ENCODE measurements at places on chromosomes 12 and 14.
A peak's percentile ranks its signal among the peaks of the same experiment; 100 is the strongest.

DNA sequence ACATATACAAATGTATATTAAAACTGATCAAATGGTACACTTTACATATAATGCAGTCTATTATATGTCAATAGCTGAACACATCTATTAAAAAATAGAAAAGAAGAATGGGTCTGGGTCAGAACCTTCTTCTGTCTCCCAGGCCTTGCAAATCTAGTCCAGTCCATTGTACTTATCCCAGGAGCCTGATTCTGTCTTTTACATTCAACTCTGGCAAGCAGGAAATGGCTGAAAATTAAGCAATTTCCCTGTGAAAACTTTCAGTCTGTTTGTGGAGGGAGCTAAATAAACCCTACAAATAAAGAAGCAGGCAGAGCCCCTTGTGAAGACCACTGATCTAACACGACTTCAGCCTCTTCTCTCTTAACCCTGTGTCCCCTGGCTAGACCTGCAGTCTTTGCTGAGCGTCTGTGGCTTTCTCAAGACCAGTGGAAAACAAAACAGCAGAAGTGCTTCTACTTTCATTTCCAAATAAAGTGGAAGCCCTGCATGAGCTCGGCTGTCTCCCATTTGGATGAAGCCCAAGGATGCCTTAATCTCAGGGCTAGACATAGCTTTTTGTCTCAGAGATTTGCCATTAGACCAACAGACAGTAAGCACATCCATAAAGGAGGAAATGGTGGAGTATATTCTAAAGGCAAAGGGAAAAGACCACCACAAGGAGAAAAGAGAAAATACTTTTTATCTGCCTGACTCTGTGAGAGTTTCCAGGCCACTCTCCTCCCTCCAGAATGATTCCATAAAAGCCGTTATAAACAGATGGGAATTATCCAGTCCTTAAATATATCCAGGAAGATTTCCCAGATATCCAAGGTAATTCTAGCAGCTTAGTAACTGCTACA, 48.2 kb downstream of the CRACR2A start:
- no peak for DNase-seq

DNA sequence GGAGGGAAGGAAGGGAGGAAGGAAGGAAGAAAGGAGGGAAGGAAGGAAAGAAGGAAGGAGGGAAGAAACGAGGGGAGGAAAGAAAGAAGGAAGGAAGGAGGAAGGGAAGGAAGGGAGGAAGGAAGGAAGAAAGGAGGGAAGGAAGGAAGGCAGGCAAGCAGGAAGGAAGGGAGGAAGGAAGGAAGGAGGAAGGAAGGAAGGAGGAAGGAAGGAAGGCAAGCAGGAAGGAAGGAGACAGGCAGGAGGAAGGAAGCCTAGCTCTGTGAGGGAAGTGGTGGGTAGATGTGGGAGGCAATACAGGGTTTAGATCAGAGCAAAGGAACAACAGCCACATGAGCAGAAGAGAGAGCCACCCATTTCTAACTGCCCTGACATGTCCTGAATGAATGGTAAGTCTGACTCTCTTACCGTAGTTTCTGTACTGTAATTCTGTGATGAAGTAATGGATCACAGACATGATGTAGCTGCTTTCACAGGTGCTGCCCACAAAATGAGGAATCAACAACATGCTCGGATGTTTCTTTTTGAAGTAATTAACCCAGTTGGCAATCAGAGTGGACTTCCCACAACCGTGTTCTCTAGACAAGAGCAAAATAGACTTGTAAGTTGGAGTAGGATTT, 24.4 kb upstream of the HSP90B1 start:
- DNase-seq: no peak

DNA sequence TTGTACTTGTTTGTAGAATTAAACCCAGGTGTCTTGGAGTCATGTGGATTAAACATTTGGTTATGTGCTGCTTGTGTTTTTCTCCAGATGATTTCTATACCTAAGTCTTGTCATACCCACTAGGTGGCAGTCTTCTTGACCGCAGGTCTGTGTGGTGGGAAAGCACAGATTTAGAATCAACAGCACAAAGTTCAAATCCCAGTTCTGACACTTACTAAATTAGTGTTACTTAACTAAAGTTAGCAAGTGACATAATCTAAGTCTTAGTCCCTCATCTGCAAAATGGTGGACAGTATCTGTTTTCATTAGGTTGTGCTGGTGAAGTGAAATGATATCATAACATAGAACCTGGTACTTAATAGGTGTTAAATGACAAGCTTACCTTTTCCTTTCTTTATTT, 151.0 kb upstream of the ARHGAP5 start:
- DNase-seq: peak; percentile 48

DNA sequence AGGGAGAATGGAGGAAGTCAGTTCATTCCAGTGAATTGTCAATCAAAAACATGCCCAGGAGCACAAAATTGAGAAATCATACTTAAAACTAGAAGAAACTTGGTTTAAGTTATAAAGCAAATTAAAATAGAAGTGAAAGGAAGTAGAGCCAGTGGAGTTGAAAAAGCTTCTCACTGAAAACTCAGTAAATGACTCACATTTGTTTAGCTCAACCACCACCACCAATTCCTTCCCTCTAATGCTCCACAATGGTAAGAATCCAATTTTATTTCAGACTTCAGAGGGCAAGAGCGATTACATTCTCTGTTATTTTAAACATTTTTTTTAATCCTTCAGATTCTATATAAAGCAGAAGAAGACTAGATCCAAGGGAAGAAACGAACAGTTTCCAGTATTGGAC, 19.4 kb downstream of the UTP20 start:
- no peak for DNase-seq

GRCh38 chr14:72523424-72524294, 370.2 kb downstream of the DPF3 start:
- DNase-seq: no peak

GRCh38 chr12:64431791-64432190, 20.1 kb upstream of the TBK1 start:
- DNase-seq: no peak

GRCh38 chr14:65287264-65288131, 125.0 kb upstream of the FUT8 start:
- no peak for DNase-seq

DNA sequence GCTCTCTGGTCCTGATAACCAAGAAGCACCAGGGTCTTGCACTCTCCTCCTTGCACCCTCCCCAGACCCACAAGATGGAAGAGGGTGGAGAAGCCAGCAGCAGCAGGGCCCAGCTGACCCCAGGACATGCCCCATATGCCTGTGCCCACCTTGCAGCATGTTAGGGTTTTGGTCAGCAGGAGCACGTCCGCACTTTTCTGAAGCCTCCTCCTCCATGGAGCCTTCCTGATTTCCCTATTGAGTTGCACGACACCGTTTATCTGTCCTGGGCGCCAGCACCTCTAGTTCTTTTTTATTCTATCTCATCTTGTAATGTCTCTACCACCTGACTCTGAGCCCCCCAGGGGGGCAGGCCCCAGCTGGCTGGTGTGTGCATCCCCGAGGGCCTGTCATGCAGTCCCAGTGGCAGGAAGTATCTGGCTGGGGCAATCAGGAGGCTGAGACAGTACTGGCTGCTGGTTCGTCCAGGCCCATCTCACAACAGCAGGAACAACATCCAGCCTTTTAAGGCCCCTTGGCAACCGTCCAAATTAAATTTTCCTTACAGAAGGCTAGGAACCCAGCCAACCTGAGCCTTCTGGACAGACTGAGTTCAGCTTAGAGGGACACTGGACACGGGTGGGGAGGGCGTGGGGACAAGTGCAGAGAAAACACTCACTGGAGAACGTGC, 39.6 kb downstream of the CCDC85C start:
- peak; percentile 60 for DNase-seq

DNA sequence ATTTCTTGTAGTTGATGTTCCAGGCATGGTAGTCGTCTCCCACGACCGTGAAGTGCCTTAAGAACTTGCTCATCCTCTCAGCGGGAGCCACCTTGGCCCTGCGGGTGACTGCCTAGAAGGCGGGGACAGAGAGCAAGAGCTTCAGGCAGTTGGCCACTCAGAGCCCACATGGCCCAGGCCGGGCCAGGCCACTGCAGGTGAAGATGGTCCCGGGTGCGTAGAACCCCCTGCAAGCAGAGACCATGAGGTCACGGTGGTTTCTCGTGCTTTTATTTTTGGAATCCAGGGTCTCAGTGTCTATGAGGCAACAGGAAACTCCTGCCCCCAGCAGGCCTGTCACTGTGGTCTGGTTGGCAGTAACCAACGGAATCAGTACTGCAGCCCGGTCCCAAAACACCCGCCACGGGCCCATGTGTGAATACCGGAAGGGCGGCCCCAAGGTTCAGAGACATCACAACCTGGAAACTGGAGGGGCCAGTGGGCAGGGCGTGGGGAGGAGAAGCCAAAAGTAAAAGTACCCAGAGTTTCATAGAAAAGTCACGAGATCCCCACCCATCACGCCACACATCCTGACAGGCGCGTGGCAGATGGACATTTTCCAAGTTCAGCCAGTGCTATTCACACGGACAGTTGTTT, 27.5 kb downstream of the HVCN1 start:
- DNase-seq: no peak

- no peak for DNase-seq
Observed at GRCh38 chr12:131735476-131736445, 24.9 kb downstream of the SFSWAP start.

GRCh38 chr14:42475289-42475688, 868.6 kb downstream of the LRFN5 start:
- DNase-seq: no peak

GRCh38 chr12:103827911-103828391, 13.1 kb downstream of the NT5DC3 start:
- DNase-seq: no peak

DNA sequence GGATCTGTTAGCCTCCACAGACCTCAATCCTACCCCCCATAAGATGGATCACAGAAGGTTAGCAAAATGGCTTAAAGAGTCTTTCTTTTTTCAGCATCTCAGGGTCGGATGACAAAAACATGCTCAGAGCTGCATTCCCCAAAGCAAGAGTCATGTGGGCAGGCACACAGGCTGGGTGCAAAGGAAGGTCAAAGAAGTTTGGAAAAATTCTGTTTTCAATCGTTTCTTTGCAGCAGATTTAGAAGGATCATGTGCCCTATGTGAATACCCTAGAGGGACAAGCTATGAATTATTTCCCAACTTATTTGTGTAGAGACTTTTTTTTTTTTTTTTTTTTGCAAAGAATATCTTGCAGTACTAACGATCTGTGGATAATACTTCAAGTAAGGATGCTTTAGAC, 845.4 kb downstream of the VRK1 start:
- no peak for DNase-seq

DNA sequence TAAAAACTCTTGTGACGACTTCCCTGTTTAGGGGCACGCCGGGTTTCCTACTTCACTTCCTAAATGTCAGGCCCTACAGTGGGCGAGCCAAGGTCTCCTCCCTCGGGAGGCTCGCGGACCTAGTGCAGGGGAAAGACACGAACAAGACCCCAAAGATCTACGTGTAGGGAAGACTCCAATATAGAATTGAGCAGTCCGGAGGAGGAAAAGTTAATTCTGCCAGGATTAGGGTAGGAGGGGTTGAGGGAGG, 564 bp downstream of the ATXN3 start:
- DNase-seq: peak; percentile 58

GRCh38 chr12:59079472-59079871, 159.2 kb upstream of the LRIG3 start:
- DNase-seq: no peak

GRCh38 chr12:73226593-73226992, 954.4 kb downstream of the TRHDE start:
- DNase-seq: no peak

GRCh38 chr14:94685681-94686485, 73.7 kb downstream of the SERPINA3 start:
- no peak for DNase-seq

DNA sequence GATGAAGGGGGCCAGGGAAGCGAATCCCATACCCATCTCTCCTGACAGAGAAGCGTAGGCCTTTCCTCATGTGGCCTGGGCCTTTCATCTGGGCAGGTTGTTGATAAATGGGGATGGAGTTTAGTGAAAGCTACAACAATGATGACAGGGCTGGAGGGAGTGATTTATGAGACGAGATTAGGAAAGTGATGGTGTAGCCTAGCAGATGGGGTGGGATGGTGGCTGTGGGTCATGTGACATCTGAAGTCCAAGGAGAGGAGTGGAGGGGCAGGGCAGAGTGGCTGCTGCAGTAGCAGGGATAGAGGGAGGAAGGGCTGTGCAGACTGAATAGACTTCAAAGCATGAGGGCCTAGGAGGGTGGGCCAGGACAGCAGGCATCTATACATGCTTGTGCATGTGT, 85.5 kb downstream of the ADCK1 start:
- no peak for DNase-seq

GRCh38 chr12:109140560-109140959, 24.2 kb downstream of the ACACB start:
- DNase-seq: no peak

GRCh38 chr12:9698681-9699080, 29.2 kb downstream of the CLEC2D start:
- no peak for DNase-seq

GRCh38 chr14:71414631-71415403, 507.6 kb downstream of the PCNX1 start:
- DNase-seq: peak; percentile 63

- no peak for DNase-seq
Observed at GRCh38 chr12:104691721-104692556, 235.2 kb downstream of the CHST11 start.

Measured in EL (cell line).